ENCODE measurements at places on chromosomes 6 and 20. TPM values are rescaled to one million over a fixed set of nuclear protein-coding genes. Genes with fewer than 3 reads are reported as not detected.

Gene FNDC11
- 0.52 TPM for total RNA-seq

Gene HDGFL1
- not detected for total RNA-seq

Gene CGAS
- 0.12 TPM for total RNA-seq

Gene MYT1
- total RNA-seq = 4.9 TPM

Gene MLN
- total RNA-seq = 0.65 TPM

Gene PDE10A
- total RNA-seq = 10.8 TPM

Gene STAU1
- total RNA-seq = 73.4 TPM

Gene LCA5
- 11.3 TPM for total RNA-seq

- DNase-seq = no peak
- H3K36me3 ChIP-seq = no peaks in the 10 kb centered on the region
- peaks cover 6% of the 10 kb centered on the region for H3K27me3 ChIP-seq
- H3K4me3 ChIP-seq = no peak overlapping the region
- no peak overlapping the region for H3K27ac ChIP-seq
These were observed 50.0 kb upstream of the PLCB1 start for GRCh38 chr20:8082025-8082424.

GRCh38 chr6:125157280-125157679, 3.7 kb downstream of the TPD52L1 start:
- H3K36me3 ChIP-seq = peaks cover 24% of the 10 kb centered on the region
- H3K4me3 ChIP-seq = peak overlapping the region; percentile 7
- H3K27me3 ChIP-seq = no peaks in the 10 kb centered on the region
- no peak for DNase-seq
- H3K4me1 ChIP-seq = peaks cover 18% of the 10 kb centered on the region
- H3K27ac ChIP-seq = no peak overlapping the region

DNA sequence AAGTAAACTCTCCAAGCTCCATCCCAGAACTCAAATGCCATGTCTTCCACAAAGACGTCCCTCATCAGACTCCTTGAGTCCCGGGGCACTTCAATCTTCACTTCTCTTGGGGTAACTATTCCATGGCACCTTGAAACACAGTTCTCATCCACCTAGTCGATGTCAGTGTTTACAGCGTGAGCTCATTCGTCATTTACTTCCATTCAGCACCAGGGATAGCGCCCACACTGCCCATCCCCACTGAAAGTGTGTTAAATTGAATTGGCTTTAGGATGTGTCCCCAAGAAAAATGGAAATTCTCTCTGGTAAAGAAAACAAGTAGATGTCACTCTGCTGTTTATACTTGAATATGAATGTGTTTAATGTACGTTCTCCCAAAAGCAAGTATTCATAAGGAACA, 31.3 kb downstream of the KCNK15 start:
- peaks cover 4% of the 10 kb centered on the region for H3K27me3 ChIP-seq
- H3K4me3 ChIP-seq = no peak overlapping the region
- no peak for DNase-seq
- H3K27ac ChIP-seq = no peak overlapping the region
- H3K4me1 ChIP-seq = no peaks in the 10 kb centered on the region
- no peaks in the 10 kb centered on the region for H3K36me3 ChIP-seq

DNA sequence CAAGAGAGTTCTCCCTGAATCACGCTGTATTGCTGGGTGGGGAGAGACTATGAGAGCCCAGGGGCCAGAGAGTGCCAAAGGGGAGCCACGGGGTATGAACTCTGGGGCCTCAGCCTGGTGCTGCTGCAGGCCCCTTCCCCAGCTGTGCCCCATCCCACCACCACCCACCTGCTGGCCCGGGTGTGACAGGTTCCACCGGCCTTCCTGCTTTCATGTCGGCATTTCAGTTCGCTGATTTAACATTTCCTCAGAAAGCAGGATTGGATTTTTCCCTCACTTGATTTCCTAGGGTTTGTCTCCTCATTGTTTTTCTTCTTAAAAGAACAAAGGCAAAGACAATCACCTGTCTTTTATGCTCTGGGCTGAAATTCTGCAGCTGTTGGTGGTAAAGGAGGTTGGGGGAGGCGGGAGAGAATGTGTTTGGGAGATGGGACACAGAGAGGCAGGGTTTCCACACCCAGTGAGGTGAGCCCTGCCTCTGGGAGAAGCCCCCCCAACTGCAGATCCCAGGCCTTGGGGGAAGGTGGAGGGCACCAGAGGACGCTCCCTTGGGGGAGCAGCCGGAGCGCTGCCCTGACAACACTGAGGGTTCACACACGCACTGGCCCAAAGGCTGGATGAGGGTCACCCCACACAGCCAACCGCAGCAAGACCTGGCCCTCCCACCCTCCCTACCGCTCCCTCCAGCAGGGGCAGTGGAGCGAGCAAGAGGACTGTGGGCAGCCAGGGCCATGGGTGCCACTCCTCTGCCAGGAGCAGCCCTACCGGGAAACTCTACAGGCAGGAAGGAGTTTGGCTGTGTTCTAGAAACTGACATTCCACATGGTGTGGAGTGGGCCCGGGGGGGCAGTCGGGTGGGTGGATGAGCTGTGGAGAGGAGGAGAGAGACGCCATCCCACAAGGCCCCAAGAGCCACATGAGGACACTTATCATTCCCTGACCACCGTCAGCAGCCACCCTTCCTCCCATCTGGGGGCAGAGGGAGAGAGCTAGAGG, 10.5 kb upstream of the MLN start:
- H3K27ac ChIP-seq = no peak overlapping the region
- H3K27me3 ChIP-seq = peaks cover 64% of the 10 kb centered on the region
- H3K36me3 ChIP-seq = no peaks in the 10 kb centered on the region
- DNase-seq = no peak
- H3K4me3 ChIP-seq = no peak overlapping the region

DNA sequence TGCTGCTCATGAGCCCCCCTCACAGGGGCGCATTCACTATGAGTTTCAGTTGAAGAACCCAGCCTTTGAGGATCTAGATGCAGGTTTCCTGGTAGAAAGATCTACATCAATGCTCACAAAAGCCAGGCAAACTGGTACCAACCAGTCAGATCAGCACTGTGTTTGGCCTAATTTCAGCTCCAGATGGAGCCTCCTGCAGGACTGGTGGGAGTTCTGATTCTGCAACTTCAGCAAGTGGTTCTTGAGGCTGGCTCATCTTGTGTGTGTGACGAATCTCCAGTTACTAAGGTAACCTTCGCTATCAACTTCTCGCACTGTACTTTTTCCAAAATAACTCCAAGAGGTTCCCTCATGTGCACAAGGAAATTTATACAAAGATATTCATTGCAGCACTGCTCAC, 118.8 kb downstream of the ZMYND8 start:
- peaks cover 9% of the 10 kb centered on the region for H3K4me1 ChIP-seq
- H3K36me3 ChIP-seq = peaks cover 31% of the 10 kb centered on the region
- no peaks in the 10 kb centered on the region for H3K27me3 ChIP-seq
- no peak overlapping the region for H3K27ac ChIP-seq

DNA sequence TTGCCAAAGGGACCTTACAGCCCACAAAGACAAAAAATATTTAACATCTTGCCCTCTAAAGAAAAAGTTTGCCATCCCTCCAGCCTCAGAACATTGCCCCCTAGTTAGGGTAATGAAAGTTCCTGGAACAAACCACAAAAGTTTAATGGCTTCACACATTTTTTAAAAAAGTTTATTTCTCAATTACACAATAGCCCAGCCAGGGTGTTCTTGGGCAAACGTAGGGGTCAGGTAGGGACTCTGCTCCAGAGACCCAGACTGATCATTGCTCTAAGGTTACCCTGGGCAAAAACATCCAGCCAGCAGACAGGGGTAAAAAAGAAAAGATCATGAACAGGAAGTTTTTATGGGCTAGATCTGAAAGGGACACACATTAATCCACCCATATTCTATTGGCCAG, 4.5 kb upstream of the ISM1 start:
- peaks cover 14% of the 10 kb centered on the region for H3K4me1 ChIP-seq
- H3K4me3 ChIP-seq = no peak overlapping the region
- H3K27me3 ChIP-seq = peaks cover 75% of the 10 kb centered on the region
- peaks cover 3% of the 10 kb centered on the region for H3K36me3 ChIP-seq
- no peak for DNase-seq
- no peak overlapping the region for H3K27ac ChIP-seq

DNA sequence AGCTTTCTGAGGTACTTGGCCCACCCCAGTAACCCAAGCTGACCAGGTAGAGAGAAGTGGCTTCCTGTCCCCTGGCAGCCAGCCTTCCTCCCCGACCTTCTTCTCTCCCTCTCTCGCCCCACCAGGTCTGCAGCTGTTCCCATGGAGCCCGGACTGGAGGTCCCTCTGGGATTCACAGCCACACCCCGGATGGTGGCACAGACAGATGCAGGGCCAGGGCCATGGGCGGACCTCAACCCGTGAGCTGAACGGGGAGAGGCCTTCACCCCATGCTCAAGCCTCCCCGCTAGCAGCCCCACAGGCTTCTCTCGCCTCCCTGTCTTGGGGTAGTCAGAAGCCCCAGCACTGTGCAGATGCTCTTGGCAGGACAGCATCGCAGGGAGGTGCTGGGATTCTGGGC, 41.3 kb downstream of the CPXM1 start:
- DNase-seq = no peak
- H3K4me1 ChIP-seq = peaks cover 8% of the 10 kb centered on the region
- H3K36me3 ChIP-seq = no peaks in the 10 kb centered on the region
- H3K27ac ChIP-seq = no peak overlapping the region
- peaks cover 55% of the 10 kb centered on the region for H3K27me3 ChIP-seq

DNA sequence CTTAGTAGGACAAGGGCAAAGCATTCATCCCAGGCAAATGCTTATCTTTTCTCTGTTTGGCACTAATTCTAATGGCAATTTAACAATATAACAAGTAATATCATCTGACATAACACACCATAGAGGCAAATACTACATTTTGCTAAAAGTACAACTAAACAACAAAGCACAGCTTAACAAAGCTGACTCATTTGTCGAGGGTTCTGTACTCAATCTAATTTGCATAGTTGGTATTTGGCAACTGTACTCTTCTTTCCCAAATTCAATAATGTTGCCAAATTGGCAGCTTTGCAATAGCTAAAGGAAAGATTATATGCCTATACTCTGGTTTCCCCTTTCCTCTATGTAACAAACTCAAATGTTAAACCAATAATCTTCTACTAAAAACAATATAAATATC, 461.0 kb downstream of the PKHD1 start:
- no peaks in the 10 kb centered on the region for H3K36me3 ChIP-seq
- no peaks in the 10 kb centered on the region for H3K4me1 ChIP-seq
- H3K27me3 ChIP-seq = no peaks in the 10 kb centered on the region
- H3K4me3 ChIP-seq = no peak overlapping the region
- no peak for DNase-seq

DNA sequence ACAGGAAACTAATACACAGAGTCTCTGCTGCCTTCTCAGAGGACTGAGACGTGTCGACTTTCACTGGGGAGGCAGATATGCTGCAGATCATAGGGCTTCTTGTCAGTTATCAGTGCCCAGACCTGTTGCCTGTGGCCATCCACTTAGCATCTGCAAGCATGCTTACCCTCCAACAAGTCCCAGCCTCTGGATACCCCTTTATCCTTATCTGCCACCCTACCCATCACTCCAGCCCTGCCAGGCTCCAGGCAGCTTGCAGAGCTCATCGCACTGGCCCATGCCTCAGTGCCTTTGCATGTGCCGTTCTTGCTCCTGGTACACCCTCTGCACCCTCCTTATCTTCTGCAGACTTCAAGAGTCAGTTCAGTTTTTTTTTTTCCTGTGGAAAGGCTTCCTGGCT, 119.2 kb downstream of the TOX2 start:
- peaks cover 10% of the 10 kb centered on the region for H3K4me1 ChIP-seq
- H3K27me3 ChIP-seq = peaks cover 54% of the 10 kb centered on the region
- H3K27ac ChIP-seq = no peak overlapping the region
- no peak overlapping the region for H3K4me3 ChIP-seq
- DNase-seq = peak; percentile 22

DNA sequence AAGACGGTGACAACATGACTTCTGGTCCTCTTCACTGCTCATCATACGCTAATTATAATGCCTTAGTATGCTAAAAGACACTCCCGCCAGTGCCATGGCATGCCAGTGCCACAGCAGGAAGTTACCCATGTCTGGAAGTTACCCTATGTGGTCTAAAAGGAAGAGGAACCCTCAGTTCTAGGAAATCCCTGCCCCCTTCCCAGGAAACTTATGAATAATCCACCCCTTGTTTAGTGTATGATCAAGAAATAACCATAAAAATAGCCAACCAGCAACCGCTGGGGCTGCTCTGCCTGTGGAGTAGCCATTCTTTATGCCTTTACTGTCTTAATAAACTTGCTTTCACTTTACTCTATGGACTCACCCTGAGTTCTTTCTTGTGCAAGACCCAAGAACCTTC, 15.8 kb upstream of the SERPINB9 start:
- H3K27me3 ChIP-seq = no peaks in the 10 kb centered on the region
- peaks cover 12% of the 10 kb centered on the region for H3K4me1 ChIP-seq
- H3K27ac ChIP-seq = no peak overlapping the region
- no peaks in the 10 kb centered on the region for H3K36me3 ChIP-seq

GRCh38 chr20:62367136-62367632, at the start of gene LAMA5:
Gene LAMA5, minus strand, starts transcription at chr20:62367312. Its CDS starts 67 bp downstream, at chr20:62367245.
- no peaks in the 10 kb centered on the region for H3K27me3 ChIP-seq
- peak within 1 kb of the TSS; percentile 92 for H3K27ac ChIP-seq
- H3K36me3 ChIP-seq = no peaks in the 10 kb centered on the region
- peaks cover 6% of the 10 kb centered on the region for H3K4me1 ChIP-seq
- H3K4me3 ChIP-seq = peak within 1 kb of the TSS; percentile 89

DNA sequence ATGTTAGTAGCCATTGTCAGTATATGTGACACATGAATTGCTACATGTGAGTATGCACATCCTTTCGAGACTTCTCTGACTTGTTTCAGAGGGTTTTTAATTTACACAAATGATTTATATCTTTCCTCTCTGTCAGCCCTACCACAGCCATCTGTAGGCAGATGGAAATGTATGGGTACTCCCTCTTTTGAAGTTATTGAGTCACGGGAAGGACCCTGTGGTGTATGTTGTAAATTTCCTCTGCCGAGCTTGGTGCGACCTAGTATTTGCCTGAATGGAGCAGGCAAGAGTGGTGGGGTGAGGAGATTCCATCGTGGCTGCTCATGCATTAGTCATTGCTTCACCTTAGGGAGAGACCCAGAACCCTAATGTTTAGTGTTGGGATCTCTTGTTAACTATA, 171.9 kb downstream of the JARID2 start:
- no peak for DNase-seq
- H3K4me3 ChIP-seq = no peak overlapping the region
- peak overlapping the region; percentile 43 for H3K27ac ChIP-seq
- peaks cover 35% of the 10 kb centered on the region for H3K4me1 ChIP-seq
- no peaks in the 10 kb centered on the region for H3K27me3 ChIP-seq

DNA sequence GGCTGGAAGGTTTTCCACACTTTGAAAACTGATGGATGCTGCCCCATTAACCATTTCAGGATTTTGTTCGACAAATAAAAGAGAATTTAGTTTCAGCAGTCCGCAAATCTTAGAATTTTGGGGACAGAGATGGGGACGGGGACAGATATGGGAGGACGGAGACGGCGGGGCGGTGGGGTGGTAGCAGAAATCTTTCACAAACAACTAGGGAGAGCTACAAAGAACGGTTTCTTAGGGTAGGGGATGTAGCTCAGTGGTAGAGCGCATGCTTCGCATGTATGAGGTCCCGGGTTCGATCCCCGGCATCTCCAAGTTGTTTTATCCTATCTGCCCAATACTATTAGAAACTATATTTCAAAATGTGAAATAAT, 15.1 kb downstream of the HMGN4 start:
- H3K27me3 ChIP-seq = peaks cover 2% of the 10 kb centered on the region

- H3K36me3 ChIP-seq = no peaks in the 10 kb centered on the region
- H3K27ac ChIP-seq = no peak overlapping the region
These were observed 201.4 kb upstream of the HDDC2 start for GRCh38 chr6:125503181-125503580.
